ENCODE measurements at places on chromosomes 3 and 15.

DNA sequence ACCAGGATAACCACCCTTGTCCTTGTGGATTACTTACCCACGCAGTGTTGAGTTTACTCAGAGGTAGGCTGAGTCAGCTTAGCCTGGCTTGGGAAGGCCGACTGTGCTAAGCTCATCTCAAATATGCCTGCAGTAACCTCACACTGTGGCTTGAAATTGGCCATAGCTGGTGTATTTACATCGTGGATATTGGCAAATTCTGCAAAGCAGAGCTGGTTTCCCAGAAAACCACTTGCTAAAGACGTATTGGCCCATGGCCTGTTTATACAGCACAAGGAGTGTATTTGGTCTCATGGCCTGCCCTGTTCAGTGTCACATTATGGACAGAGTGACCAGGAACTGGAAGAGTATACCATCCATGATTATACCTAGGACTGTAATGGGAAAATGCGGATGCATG lies 170.5 kb upstream of the UBE3A start:
- DNase-seq: no peak

DNA sequence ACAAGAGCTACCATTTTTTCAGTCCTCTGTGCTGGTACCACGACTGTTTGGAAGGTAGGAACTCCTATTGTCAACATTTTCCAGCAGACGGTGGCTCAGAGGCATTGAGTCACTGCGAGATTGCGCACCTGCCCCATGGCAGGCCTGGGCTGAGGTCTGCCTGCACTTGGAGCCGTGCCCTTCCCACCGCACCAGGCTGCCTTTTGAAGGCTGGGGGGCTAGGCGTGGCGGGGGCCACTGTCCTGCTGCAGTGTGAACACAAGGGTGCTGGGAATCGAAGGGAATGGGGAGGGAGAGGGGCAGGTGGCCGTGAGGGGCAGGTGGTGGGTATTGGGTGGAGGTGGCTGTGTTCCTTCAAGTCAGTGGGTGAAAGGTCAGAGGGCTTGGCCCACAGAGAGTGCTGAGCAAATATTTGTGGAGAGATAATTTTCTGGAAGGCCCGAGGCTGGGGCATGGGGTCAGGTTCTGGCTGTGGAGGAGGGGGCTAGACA lies 16.3 kb downstream of the SNX33 start:
- no peak for DNase-seq

GRCh38 chr3:46395766-46396530 lies 10.9 kb downstream of the CCR5AS start:
- DNase-seq: no peak

- DNase-seq: no peak
These were observed 26.2 kb downstream of the ATP13A3 start for GRCh38 chr3:194460566-194460965.

DNA sequence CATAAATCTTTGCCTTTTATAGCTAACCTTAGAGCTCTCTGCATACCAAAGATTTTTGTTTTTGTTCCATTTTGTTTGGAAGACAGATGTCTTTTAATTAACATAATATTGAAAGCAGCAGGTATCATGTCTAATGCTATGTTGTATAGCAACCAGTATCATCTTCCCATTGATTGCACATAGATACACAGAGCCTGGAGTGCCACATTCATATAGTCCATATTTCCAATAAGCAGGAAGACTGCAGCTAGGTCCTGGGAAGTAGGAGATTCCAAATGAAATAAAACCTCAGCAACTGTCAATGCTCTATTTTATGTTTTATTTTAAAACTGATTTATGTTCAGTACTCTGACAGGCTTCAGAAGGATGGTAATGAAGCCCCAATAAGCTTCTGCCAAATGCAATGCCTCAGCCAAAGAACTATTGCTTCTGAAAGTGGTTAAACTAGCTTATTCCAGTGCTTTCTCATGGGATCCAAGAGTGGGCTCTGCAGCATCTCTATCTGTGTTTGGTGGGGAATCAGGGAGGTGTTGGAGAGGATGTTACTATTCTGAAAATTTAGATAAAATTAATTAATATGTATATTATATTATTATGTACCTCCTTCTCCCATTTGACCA lies 6.5 kb upstream of the KCNMB2 start:
- no peak for DNase-seq

DNA sequence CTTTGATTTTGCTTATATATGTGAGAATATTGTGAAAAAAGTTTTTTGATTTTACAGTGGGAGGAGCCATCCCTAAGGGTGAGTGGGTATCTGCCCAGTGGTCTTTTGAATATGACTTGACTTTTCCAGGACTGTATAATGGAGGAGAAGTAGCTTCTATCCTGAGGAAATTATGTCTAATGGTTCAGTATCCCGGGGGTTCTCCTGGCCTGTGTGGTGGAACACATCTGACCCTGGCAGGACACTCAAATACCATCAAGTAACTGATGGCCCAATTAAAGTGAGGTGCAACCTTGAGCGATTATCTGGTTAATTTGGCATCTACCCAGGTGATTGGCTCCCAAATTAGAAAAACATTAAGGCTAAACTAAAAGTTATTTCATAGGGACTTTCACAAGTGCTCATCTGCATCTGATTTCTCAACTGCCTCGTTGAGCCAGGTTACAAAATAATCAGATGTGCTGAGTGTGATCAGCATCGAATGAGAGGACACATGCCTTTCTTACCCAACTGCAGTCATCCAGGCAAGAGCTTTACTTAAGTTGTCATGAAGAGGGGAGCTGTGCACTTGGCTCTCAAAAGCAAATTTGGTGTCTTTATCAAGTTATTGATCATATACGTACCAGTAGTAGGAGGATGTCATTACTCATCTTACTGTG lies 201.4 kb downstream of the IL5RA start:
- DNase-seq: no peak
